ENCODE measurements at places on chromosomes 3 and 15.

- DNase-seq = peak; percentile 51
Observed at GRCh38 chr3:141401573-141402475, 33.5 kb downstream of the ZBTB38 start.

- no peak for DNase-seq
Observed at GRCh38 chr3:24154781-24155180, 209.7 kb downstream of the NR1D2 start.

DNA sequence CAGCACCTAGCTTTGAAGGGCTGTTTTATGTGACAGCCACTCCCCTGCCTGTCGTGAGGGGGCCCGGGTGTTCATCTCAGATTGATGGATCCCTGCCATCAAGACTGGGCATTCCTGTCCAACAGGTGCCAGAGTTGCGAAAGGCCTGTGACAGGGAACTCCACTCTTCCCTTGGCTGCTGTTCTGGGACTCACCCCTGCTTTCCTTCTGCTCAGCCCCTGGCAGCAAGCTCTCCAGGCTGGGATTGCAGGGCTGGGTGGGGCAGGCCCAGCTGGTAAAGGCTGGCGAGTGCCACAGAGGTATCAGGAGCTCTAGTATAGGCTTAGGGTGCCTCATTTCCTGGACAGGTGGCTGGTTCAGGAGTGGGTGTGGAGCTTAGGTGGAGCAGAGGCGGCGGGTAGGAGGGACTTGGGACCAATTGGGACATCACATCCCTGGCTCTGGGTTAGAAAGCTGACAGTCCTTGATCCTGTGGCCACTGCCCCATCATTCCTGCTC is at the start of gene PLA2G4B:
Gene PLA2G4B, plus strand, starts transcription at position 448 of the 498 bp plus-strand sequence. CDS start 67 bp downstream, outside the sequence.
- DNase-seq = no peak

DNA sequence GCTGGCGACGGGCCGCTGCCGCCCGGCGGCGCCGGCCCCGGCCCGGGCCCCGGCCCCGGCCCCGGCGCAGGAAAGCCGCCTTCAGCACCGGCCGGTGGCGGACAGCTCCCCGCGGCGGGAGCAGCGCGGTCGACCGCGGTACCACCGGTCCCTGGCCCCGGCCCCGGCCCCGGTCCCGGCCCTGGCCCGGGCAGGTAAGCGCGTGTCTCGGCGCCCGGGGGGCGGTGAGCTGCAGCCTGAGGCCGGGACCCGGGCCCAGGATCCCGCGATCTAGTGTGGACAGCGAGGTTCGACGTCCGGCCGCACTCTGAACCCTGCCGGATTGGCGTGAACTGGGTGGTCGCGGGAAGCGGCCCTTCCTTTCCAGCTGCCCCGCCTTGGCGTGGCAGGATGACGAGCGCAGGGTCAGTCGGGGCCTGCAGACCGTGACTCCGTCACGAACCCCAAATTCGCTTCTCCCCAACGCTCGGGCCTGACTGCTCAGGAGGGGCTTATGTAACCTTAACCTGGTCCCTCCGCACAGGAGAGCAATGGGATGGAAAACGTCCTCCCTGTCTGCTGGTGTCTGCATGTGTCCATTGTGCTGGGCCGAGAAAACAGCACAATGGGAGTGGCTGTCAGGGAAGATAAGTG is 472 bp downstream of the BSN start:
- DNase-seq = no peak

DNA sequence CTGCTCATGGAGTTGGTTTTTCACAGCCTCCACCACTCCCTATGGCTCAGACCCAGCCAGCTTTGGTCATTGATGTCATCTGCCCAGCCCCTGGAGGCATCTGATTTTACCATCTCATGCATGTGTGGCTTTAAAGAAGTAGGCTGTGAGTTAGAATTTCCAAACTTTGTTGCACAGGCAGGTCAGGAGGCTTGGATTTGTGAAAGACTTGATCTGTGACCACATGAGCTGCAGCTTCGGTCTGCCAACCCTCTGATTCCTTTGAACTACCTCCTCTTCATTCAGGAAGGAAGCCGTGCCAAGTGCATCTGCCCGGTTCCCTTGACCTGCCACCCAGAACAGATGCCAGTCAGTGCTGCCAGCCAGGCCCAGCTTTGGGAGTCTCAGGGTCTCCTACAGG is 9.2 kb downstream of the CTXND1 start:
- DNase-seq = no peak

GRCh38 chr15:39434751-39435238 is 146.1 kb upstream of the THBS1 start:
- DNase-seq = no peak

DNA sequence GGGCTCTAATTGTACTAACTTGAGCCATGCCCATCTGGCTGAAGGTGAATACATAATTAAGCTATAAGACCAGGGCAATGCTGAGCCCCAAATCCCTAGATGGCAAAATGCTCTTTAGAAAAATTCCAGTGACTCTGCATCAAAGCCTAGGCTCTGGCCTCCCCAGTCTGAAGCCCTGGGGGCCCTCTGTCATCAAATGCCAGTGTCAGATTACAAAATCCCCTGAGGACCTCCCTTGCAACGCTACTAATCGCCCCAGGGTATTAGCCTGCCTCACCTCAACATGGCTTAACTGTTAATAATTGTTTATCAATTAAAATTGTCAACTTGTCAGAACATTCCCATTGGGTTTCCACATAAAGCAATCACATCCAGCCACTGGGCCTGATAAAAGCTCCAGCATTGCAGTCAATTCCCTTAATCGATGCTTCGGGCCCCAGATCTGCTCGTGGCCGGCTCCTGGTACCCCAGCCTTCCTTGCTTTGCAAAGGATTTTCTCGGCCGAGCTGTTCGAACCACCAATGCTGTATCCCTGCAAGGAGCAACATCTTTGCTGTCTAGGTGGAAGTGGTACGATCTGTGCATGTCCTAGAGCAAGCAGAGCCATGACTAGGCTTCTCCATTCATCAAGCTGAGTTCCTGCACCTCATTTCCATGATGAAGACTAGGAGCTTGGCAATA is 151.7 kb downstream of the MEGF11 start:
- no peak for DNase-seq

- DNase-seq = no peak
Observed at GRCh38 chr3:18758047-18758704, 333.0 kb upstream of the SATB1 start.

GRCh38 chr15:52180196-52180835 is 10.9 kb downstream of the GNB5 start:
- DNase-seq = no peak

All from frontal cortex (tissue), 4 donors.